ENCODE measurements at places on chromosomes 3 and 15. TPM values are rescaled to one million over a fixed set of nuclear protein-coding genes. Genes with fewer than 3 reads are reported as not detected.

DNA sequence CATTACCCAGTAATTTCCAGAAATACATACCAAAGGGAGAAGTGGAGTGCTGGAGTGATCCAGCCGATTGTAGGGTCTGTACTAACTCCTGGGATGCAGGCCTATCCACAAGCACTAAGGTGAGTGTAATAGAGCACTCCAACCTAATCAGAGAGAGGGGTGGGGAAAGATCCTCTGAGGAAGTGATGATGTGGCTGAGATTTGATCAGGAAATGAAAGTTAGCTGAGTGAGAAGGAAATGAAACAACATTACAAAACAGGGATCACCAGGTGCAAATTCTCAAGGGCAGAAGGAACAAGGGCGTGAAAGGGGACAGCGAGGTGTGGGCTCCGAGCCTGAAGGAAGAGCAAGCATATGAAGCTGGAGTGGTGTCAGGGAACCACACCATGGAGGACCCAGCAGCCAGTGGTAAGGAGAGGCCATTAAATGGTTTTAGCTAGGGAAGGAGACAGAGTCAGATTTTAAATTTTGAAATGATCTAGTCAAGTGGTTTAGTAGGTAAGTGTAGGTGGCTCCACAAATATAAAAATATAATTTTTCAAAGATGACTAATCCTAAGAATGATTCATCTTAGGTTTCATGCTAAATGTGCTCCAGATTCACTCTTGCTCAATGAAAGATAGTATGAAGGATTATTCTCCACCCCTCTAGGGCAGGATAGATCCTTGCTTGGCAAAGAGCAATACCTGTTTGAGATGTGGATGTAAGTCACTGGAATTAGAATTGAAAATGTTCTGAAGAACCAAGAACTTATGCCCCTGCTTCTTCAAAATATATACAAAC, 348.7 kb downstream of the TBL1XR1 start:
- no peaks in the 10 kb centered on the region for H3K4me1 ChIP-seq
- no peak overlapping the region for H3K4me3 ChIP-seq
- no peaks in the 10 kb centered on the region for H3K36me3 ChIP-seq
- no peak for DNase-seq
- no peak overlapping the region for H3K27ac ChIP-seq

GRCh38 chr15:66936109-66936860, 129.1 kb upstream of the SMAD3 start:
- no peaks in the 10 kb centered on the region for H3K36me3 ChIP-seq
- H3K4me3 ChIP-seq: peak overlapping the region; percentile 7
- DNase-seq: no peak
- H3K4me1 ChIP-seq: peaks cover 7% of the 10 kb centered on the region
- H3K27ac ChIP-seq: no peak overlapping the region
- H3K27me3 ChIP-seq: no peaks in the 10 kb centered on the region

GRCh38 chr3:127064391-127065137, 81.6 kb downstream of the PLXNA1 start:
- no peaks in the 10 kb centered on the region for H3K4me1 ChIP-seq
- no peaks in the 10 kb centered on the region for H3K36me3 ChIP-seq
- H3K27ac ChIP-seq: no peak overlapping the region
- DNase-seq: no peak
- H3K4me3 ChIP-seq: no peak overlapping the region
- H3K27me3 ChIP-seq: peaks cover 15% of the 10 kb centered on the region

The CHRNA5 gene
- 2.5 TPM for total RNA-seq

DNA sequence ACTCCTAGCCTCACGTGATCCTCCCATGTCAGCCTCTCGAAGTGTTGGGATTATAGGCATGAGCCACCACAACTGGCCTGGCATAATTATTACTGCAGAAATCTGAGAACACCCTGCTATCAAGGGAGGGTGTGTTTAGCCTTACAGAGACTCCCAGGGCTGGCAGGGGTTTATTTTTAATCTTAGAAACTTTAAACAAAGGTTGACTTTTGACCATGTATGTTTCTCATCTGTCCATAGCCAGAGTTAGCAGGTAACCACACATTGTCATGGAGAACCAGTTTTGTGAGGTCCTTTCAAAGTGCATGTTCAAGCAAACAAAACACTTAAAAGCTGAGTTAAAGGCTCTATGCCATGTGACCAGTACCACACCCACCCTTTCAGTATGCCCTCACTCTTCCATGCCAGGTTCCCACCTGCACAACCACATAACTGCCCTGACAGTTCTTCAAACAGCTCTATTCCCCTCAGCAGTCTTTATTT, 11.1 kb downstream of the SIAH2 start:
- no peak for DNase-seq
- H3K36me3 ChIP-seq: no peaks in the 10 kb centered on the region
- no peaks in the 10 kb centered on the region for H3K27me3 ChIP-seq
- H3K27ac ChIP-seq: peak overlapping the region; percentile 60
- H3K4me3 ChIP-seq: no peak overlapping the region
- peaks cover 18% of the 10 kb centered on the region for H3K4me1 ChIP-seq

The CYP8B1 gene
- not detected for total RNA-seq

DNA sequence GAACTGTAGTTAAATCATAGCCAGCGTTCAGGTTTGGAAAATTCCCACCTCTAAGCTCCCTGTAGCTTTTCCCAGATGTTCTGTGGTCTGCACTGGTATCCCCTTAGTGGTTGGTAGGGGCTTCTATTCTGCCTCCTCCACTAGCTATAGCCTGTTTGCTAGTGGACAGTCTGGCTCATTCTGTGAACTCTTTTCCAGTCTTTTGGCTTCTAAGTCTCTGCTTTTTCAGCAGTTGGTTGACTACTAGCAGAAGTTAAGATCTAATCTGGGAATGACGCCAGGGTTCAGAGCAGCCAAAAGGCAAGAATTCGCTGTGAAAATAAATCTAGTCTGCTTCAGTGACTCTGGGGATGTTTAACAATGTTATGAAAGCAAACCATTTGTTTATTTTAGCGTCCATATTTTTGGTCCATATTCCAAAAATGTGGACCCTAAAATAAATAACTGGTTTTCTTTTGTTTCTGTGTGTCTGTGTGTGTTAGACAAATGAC, 73.7 kb upstream of the WDR72 start:
- no peaks in the 10 kb centered on the region for H3K36me3 ChIP-seq
- no peak for DNase-seq
- H3K27ac ChIP-seq: no peak overlapping the region
- no peaks in the 10 kb centered on the region for H3K4me1 ChIP-seq
- no peak overlapping the region for H3K4me3 ChIP-seq

The DPPA2 gene
- total RNA-seq: not detected

- no peak overlapping the region for H3K4me3 ChIP-seq
- H3K4me1 ChIP-seq: no peaks in the 10 kb centered on the region
Measured at GRCh38 chr3:9105421-9105820, 142.1 kb upstream of the RAD18 start.

Data from left lung (tissue), 14 donors.